A549 (cell line): ENCODE measurements at places on chromosomes 13 and 19. TPM values are rescaled to one million over a fixed set of nuclear protein-coding genes. Genes with fewer than 3 reads are reported as not detected.
A peak's percentile ranks its signal among the peaks of the same experiment; 100 is the strongest.

DNA sequence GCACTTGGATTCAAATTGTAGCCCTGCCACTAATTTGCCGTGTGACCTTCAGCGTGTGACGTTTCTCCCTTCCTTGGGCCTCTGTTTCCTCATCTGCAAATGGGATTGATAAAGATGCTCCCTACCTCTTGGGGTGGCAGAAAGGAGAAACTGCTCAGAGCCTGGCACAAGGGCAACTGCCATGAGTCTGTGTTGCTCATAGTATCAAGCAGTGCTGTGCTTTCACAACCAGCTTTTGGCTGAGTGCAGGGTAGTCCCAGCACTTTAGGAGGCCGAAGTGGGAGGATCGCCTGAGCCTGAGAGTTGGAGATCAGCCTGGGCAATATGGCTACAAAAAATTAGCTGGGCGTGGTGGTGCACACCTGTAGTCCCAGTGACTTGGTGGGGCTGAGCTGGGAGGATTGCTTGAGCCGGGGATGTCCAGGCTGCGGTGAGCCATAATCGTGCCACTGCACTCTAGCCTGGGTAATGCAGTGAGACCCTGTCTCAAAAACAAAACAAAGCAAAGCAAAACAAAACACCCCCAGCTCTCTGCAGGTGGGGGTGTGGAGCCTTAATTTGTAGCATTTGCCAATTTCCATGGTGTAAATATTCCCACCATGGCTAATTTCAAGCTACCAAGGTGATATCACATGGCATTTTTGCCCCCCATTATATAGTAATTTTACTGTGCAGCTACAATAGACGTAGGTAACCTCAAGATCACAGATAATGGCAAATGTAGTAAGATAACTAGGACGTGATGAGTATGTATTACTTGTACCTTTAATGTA lies 1.6 kb upstream of the MARK4 start:
- no peak for DNase-seq

Gene ZNF320
- polyA plus RNA-seq, result not detected in 3 replicates

- no peak for DNase-seq
These were observed 53.1 kb upstream of the CYSLTR2 start for GRCh38 chr13:48600374-48601364.

DNA sequence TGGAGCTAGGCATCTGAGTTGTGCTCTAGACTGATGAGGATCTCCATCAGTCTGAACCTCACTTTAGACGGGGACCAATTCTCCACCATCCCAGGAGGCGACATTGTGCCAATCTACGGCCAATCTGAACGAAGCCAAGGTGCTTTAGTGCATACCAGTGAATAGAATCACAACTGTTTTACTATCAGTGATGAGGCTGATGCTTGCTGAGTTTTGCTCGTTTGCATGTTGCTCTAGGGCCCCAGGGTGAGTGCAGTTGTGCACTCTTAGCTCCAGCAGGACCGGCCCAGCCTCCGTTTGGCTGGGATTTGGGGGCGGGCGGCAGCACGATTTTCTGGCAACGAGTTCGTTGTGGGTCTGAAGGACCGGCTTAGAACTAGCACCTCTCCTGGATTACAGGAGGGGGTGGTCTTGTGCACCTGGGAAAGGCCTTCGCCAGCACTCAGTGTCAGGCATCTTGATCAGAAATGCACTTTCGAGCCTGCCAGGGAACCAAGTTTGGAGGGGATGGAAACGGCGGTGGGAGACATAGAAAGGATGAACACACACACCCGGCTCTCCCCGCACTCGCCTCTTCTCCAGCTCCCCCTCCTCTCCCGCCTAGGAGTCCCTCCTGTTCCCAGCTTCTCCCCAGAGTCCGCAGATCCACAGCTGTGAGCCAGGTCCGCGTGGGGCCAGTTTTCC lies 4.4 kb downstream of the GSX1 start:
- DNase-seq, result no peak

Gene CGB1
- 0.13 TPM in 1 of 3 replicates, not detected in the others for polyA plus RNA-seq

DNA sequence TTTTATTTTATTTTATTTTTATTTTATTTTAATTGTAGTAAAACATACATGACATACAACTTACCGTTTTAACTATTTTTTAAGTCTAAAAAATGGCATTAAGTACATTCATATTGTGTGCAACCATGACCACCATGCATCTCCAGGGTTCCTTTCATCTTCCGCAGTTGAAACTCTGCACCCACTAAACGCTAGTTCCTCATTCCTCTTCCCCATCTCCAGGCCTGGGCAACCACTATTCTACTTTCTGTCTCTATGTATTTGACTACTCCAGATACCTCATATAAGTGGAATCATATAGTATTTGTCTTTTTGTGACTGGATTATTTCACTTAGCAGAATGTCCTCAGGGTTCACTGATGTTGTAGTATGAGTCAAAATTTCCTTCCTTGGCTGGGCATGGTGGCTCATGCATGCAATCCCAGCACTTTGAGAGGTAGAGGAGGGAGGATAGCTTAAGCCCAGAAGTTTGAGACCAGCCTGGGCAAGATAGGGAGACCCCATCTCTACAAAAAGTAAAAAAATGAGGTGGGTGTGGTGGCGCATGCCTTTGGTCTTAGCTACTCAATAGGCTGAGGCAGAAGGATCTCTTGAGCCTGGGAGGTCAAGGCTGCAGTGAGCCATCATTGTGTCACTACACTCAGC lies 55.7 kb upstream of the ZNF507 start:
- no peak for DNase-seq

DNA sequence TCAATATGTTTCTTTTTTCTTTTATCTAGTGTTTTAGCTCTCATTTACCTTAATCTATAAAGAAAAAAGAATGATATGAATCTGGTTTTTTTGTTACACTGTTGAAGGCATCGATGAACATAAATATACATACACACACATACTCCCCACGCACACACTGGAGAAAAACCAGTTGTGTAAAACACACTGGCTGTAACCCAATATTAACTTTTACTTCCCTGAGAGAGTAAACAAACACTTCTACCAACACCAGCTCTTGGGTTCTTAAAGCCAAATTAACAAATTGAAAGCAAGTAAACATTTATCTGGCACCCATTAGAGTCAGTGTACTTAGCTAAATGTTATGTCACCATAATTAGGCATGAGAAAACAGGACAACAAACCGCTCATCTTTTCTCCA lies 145.7 kb downstream of the ABCC4 start:
- no peak for DNase-seq

Gene ZNF528
- polyA plus RNA-seq, result 0.22 to 0.26 TPM (median 0.25 TPM) in 3 replicates

DNA sequence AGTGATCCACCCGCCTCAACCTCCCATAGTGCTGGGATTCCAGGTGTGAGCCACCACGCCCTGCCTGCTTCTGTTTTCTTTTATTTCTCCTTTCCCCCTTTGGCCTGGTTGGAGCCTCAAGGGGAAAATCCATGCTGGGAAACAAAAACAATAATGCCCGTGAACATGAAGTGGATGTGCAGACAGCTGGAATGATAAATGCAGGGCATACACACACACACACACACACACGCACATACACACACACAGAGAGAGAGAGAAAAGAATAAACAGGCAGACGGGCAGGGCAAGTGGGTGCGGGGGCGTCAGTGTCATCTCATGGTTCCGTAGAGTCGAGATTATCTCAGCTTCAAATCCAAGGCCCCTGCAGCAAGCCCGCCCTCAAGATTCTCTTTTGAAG lies 4.4 kb upstream of the PLEKHF1 start:
- no peak for DNase-seq

GRCh38 chr19:7914099-7914498 lies 531 bp upstream of the TGFBR3L start:
- DNase-seq, result no peak

Gene S1PR5
- 3.0 to 3.8 TPM (median 3.1 TPM) in 3 replicates for polyA plus RNA-seq

DNA sequence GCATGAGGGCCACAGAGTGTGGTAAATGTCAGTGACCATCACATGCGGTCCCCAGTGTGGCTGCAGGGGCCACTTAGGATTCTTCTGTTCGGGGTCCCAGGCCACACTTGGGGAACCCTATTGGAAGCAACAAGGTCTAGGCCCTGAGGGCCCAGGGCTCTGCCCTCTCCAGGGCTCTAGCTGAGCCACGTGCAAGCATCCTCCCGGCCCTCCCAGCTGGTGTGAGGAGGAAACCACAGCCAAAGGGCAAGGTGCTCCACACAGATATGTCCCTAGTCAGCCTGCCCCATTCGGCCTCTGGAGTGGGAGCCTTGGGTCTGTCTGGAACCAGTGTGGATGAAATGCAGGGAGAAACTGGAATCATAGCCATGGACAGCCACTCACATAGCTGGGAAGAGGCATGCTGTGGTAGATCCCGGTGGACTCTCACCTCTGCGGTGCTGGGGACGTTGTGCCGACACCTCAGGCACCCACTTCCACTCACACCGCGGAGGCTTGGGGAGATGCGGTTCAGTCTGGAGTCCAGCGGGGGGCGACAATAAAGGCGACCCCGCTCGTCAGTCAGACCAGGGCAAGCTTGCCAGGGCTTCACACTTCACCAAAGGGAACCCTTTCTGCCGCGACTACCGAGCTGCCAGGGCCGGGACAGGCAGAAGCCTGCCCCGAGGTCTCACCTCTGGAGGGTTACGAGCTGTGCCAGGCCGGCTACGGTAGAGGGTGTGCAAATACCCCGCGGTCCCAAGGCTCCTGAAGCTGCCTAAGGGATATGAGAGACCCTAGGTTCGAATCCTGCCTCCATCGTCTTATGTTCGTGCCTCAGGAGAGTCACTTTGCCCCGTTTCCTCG lies 4.3 kb upstream of the ZNF497 start:
- DNase-seq, result no peak

DNA sequence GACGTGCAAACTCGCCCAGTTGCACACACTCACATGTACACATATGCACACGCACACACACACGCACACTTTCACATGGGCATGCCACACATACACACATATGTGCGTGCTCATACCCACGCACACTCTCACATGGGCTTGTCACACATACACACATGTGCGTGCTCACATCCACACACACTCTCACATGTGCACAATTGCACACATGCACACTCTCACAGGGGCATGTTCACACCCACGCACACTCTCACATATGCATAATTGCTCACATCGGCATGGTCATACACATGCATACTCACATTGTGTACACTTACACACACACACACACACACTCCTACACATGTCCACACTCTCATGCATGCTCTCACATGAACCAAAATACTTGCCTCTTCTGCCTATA lies 32.8 kb upstream of the PEPD start:
- no peak for DNase-seq

DNA sequence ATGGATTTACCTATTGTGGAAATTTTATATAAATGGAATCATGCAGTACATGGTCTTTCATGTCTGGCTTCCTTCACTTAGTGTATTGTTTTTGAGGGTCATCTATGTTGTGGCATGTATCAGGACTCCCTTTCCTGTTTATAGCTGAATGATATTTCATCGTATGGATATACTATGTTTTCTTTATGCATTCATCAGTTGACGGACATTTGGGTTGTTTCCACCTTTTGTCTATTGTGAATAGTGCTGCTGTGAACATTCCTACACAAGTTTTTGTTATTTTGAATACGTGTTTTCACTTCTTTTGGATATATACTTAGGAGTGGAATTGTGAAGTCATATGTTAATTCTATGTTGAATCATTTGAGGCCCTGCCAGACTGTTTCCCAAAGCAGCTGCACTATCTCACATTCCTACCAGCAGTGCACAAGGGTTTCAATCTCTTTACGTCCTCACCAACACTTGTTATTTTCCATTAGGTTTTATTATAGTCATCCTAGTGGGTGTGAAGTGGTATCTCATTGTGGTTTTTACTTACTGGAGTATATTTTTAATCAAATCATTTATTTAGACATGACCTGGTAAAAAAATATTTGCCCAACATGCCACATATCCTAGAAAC lies 262.7 kb downstream of the DLEU7 start:
- DNase-seq, result no peak

DNA sequence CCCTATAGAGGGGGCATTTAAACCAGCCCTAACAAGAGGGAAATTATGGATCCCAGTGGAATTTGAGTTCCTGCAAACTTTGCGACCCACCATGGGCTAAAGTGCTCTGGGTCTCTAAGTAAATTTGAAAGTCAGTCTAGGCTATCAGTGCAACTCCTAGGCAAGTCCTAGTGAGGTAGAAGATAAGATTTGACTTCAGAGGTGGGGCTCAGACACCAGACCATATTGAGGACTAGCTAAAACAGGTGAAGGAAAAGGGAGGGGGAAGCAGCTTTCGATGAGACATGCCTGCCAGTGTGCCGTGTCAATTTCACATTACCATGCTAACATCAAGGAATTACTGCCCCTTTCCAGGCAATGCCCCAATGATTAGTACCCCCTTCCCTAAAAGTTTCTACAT lies 38.4 kb downstream of the CD320 start:
- DNase-seq, result no peak

Gene UBE2L5
- 0.31 to 0.53 TPM (median 0.33 TPM) in 3 replicates for polyA plus RNA-seq

- DNase-seq, result no peak
These were observed 1.4 kb downstream of the RNF126 start for GRCh38 chr19:661427-662196.

DNA sequence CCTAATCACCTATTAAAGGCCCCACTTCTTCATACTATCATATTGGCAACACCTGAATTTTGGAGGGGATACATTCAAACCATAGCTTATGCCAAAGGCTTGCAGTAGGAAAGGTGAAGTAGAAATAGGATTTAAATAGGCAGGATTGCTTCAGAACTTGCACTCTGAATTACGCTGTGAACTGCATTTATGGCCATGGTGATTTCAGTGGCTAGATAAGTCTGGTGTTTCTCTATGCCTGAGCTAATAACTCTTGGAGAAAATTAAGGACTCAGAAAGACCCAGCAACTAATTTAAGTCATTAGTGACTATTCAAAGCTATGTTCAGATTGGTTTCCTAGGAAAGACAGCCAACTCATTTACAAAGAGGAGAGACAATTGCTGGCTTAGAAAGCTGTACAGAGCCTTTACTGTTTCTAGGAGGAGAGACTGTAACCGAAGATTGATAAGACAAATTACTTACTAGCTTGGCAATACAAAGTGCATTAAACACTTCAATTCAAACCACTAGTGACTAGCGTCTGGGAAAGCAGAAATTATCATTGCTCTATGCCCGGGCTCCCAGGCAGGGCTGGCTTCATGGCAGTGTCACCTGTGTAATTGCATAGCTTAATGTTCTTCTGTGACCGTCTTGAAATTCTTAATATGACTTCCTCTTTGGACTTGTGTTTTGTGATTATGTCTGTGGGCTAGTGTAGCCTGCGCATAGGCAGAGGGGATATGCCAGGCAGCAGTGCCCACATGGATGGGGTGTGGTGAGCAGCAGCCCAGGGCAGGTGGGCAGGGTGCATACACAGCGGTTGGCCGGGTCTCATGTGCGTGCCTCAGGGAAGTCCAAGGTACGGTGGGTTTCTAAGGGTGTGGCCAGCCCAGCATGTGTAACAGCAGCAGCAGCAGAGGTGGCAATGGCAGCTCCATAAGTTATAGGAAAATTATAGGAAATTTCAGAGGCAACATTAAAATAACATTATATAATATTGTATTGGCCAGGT lies 60.1 kb downstream of the KL start:
- no peak for DNase-seq

Gene CBY2
- not detected in 3 replicates for polyA plus RNA-seq

- DNase-seq, result peak; percentile 66
These were observed 297.3 kb downstream of the ZNF536 start for GRCh38 chr19:30669329-30670010.

DNA sequence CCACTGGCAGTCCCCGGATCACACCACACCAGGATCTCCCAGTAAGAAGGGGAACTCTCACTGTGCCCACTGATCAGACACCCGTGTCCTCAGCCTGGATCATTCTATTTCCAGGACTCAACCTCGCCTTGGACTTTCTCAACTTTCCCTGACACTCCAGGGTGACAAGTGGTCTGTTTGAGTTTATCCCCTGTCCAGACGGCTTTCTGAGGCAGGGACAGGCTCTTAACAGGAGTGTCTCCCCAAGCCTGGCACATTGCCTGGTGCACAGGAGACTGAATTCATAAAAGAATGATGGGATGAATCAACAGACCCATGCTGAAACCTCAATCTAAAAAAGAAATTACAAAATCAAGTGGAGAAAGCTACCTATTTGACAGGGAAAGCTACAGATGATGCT lies 606.6 kb downstream of the EFNB2 start:
- no peak for DNase-seq
